AG04450 (cell line): ENCODE measurements at places on chromosomes 3 and 15. TPM values are rescaled to one million over a fixed set of nuclear protein-coding genes. Genes with fewer than 3 reads are reported as not detected.

GRCh38 chr3:100317912-100318311 lies 16.6 kb upstream of the NIT2 start:
- no peak for DNase-seq

GRCh38 chr15:43190178-43190577 lies 5.0 kb downstream of the CCNDBP1 start:
- DNase-seq, result no peak

- DNase-seq, result no peak
These were observed 35.9 kb downstream of the EIF4E3 start for GRCh38 chr3:71689291-71689690.

PSTPIP1 gene
- 0.21 and 0.30 TPM in 2 replicates for polyA plus RNA-seq

DNA sequence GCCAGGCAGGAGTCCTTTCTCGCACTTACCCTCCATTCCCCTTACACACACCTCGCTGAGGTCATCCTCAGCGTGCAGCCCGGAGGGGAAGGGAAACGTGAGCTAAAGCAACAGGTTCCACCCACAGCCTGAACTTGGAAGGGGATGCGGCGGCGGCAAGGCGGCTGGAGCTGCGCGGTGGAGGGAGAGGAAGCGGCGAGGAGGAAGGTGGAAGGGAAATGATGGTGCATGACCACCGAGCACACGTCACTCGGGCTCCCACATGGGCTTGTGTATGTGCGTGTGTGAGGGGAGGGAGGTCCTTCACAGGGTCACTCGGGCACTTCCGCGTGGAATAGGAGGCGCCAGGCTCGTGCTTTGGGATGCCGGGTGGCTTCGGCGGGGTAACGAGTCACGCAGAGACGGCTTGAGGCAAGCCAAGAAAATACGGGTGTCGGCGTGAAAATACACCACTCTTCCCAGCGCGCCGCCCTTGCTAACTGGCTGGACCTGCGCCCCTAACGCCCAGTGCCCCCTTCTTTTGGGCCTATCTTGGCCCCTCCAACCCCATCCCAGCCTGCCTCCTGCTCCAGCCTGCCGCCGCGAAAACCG lies 225.5 kb upstream of the IL12A start:
- peak; percentile 61 for DNase-seq

- no peak for DNase-seq
These were observed 46.2 kb upstream of the SEC22A start for GRCh38 chr3:123155471-123156011.

DNA sequence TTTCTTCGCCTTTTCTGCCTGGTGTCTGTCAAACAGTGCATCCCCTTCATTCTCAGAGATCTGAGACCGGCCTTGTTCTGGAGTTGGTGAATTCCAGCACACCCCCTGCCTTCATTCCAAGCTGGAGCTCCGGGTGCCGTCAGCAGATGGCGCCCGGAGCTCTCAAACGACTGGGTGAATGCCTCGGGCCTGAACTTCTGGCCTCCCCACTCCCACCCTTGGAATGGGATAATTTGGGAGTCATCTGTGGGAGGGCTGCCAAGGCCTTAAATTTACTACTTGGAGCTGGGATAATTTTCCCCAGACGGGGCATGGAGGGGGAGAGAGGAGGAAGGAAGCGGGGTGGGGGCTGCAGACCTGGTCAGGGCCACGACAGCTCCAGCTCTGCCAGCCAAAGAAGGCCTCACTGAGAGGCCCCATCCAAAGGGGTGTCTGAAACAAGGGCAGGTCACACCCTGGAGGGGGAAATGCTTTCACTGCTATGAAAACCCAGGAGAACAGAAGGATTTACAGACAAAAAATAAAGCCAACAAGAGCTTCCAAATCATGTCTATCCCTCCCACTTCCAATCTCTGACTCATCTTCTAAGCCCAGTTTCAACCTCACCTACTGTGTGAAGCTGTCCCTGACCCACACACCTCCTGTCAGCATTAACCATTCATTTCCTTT lies 187.9 kb downstream of the OPA1 start:
- DNase-seq, result peak; percentile 27

DAG1 gene
- polyA plus RNA-seq, result 29.5 and 34.2 TPM in 2 replicates

CAPN7 gene
- 21.8 and 29.0 TPM in 2 replicates for polyA plus RNA-seq

ALDH1A2 gene
- polyA plus RNA-seq, result 0.68 and 0.77 TPM in 2 replicates

NRG4 gene
- polyA plus RNA-seq, result not detected in 2 replicates

DNA sequence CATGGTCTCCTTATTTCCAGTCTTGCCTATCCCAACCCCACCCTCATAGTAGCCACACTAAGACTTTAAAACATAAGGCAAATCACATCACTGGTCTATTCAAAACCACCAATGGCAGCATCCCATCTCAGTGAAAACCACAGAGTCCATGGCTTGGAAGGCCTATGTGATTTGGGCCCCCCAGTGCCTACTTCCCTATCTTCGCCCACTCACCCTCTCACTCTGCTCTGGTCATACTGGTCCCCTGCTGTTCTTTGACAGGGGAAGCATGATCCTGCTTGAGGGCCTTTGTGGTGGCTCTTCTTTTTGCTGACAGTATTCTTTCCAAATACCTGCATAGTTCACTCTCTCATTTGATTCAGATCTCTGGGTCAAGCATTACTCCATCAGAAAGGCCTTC lies 3.3 kb downstream of the GTF2A2 start:
- DNase-seq, result no peak

CD80 gene
- polyA plus RNA-seq, result not detected in 2 replicates

IQCF5 gene
- not detected in 2 replicates for polyA plus RNA-seq

DNA sequence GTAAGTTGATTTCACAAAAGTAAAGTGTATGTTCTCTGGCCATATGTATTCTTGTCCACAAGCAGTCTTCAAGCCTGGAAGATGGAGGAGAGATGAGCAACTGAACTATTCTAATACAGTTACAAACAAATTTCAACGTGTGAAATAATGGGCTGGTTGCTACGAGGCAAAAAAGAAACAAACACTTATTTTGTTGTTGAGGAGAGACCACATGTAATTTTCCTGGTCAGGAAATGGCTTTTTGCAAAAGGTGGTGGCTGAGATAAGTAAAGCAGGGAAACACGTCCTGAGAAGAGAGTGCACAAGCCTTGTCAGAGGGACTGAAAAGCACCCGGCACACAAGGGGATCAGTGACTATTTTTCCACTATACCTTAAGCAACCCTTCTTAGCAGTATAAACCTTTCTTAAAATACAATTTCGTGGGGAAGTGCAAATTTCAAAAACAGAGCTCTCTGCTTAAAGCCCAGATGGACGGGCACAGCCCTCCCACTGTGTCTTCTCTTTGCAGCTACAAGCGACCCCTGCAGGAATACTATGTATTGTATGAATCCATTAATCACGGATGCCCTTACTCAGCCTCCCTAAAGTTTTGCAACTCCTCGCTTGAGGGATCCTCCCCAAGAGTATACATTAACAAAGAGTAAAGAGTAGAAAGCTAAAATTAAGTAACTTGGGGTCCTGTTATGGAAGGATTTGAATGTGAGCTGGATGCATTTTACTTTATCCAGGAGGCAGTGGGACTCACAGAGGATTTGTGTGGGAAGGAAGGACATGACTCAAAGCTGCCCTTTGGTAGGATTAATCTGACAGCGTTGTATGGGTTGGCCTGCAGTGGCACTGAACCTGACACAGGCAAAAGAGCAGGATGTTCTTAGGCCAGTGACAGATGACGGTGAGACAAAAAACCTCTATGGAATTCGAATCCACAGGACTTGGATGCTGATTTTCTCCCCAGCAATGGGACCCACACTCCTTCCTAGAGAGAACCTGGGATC lies 253.7 kb downstream of the IL5RA start:
- DNase-seq, result no peak

NR2E3 gene
- polyA plus RNA-seq, result 0.16 and 0.29 TPM in 2 replicates

PYGO1 gene
- 7.7 and 10.7 TPM in 2 replicates for polyA plus RNA-seq

CD276 gene
- 86.4 and 101 TPM in 2 replicates for polyA plus RNA-seq

DNA sequence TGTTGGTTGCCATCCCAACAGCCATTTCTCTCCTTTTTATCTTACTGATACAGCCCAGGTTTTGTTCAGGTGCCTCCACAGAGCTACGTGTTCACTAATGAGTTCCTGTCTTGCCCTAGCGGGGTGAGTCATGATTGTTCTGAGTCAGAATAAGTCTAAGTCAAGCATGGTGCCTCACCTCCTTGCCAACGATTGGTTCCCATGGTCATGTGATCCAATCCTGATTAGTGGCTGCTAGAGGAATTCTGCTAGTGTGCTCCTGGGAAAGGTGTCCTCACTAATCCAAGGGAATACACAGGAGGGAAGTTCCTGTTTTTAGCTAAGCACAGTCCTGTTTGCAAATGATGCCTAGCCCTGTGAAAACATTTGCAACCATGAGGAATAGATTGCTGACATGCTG lies 99.8 kb downstream of the NSUN3 start:
- DNase-seq, result no peak

BLM gene
- polyA plus RNA-seq, result 1.7 and 2.1 TPM in 2 replicates

IL17RD gene
- polyA plus RNA-seq, result 1.4 and 1.6 TPM in 2 replicates

DNA sequence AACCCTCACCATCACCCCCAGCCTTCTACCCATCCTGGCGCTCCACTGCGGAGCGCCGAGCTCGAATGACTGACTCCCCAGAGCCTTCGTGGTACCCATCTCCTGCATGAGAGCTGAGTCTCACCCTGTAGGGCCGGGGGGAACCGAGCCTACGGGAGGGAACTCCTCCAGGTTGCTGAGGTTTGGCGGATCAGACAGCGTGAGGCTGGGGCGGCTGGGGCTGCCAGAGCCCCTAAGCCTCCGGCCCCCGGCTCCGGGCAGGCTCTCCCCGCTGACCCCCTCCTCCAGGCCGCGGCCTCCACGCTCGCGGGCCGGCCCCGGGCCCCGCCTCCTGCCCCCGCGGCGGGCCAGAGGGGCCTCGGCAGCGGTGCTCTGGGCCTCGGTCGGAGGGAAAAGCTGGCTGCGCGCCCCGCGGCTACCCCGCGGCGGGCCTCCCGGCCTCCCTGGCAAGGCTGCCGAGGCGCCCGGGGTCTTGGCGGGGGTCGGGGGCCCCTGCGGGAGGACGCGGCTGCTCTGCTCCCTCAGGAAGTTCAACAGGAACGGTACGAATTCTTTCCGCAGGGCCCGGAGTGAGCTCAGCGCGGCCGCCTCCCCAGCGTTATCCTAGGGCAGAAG lies 643 bp downstream of the CDAN1 start:
- no peak for DNase-seq
